NCI-H1105 (cell line): ENCODE measurements at places on chromosomes 13 and 19.

DNA sequence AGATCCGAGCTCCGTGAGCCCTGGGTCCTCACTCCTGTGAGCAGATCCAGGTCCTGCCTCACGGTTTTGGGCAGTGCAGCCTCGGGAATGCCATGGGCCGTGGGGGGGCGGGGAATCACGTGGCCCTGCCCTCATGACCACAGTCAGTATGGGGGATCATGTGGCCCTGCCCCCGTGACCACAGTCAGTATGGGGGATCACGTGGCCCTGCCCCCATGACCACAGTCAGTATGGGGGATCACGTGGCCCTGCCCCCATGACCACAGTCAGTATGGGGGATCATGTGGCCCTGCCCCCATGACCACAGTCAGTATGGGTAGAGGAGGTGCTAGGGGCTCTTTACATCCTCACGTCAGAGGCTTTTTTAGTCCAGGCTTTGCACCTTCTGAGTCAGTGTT, 64.3 kb upstream of the F7 start:
- no peak for DNase-seq

DNA sequence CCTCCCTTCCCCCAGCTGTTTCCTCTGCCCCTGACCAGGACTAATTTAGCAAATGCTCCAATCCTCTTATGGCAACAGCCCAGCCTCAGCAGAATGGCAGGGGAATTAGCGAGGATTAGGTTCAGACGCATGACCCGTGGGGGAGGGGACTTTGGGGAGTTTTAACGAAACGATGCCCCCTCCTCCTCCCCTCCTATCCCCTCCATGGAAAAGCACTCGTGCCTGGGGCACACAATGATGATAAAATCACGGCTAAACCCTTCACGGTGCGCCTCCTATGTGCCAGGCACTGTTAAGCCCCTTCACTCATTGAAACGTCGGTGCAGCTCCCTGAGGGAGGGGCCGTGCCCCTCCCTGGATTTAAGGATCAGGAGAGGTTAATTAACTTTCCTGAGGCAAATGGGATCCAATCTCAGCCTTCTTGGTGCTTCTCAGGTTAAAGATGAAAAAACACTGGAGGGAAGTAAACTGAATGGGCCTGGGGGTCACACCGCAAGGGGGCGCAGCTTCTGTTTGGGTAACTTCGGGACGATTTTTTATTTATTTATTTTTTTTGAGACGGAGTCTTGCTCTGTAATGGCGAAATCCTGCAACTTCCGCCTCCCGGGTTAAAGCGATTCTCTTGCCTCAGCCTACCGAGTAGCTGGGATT, 10.1 kb upstream of the TPRX2 start:
- DNase-seq: no peak

GRCh38 chr13:75661443-75661842, 25.3 kb downstream of the LMO7 start:
- DNase-seq: no peak

DNA sequence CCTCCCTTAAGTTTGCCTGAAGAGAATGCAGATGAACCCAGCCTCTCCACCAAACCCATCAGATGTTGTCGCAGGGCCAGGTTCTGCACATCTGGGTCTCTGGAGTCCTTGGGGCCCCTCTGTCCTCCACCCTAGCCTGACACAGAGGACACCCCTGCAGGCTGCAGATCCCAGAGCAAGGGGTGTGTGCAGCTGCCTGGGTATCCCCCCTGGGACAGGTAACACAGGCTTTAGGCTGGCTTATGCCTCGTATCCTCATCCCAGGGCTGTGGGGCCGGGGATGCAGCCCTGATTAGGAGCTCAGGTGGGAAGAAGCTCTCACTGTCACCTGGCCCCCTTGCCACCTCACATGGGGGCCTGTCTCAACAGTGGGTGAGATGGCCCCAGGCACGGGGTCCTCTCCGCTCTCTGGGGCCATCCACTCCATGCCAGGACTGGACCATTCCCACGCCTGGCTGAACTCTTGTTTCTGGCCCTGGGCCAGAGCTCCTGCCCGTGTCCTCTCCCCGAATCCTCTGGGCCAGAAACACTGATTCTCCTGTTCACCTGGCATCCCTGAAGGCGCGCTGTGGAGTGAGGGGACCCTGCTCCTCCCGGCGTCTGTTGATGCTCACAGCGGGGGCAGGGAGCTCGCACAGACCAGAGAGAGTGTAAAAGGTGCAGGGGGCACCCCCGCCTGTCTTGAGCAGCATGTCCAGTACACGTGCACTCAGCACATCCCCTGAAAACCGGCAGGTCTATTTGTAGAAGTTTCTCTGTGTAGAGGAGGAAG, 38.7 kb upstream of the TPM4 start:
- no peak for DNase-seq

- no peak for DNase-seq
These were observed 117.9 kb downstream of the ITGBL1 start for GRCh38 chr13:101570410-101570809.

DNA sequence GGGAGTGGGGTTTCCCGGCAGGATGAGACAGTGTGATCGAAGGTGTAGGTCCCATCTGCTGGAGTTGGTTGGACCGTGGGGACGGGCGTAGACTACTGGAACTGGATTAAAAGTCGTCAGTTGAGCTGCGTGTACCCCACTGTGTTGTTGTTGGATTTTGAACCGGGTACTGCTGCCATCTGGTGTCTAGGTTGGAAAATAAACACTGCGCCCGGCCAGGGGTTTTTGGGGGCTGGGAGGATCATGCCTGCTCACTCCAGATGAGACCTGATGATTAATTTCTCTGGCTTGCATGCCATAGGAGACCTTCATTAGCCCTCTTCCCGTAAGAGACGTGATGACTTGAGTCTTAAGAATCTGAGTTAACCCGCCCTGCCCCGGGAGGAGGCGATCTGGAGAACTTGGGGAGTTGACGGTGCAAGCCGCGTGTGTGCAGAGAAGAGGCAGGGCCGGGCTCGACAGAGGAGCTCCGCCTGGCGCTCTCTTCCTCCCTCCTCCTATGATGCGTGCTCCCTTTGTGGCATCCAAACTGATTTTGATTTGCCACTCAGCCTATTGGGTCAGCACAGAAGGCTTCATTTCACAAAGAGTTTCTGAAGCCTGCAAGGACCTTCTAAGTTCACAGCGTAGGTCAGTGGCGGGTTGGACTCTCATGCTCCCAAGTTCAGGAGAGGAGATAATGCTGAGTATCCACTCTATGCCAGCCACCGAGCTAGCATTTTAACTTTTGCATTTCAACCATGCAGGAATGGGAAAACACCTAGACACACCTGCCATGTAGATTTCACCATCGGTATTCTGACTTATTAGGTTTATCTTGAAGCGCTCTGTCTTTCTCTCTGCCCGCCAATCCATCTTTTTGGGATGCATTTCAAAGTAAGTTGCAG, 2.7 kb downstream of the UHRF1 start:
- DNase-seq: no peak

DNA sequence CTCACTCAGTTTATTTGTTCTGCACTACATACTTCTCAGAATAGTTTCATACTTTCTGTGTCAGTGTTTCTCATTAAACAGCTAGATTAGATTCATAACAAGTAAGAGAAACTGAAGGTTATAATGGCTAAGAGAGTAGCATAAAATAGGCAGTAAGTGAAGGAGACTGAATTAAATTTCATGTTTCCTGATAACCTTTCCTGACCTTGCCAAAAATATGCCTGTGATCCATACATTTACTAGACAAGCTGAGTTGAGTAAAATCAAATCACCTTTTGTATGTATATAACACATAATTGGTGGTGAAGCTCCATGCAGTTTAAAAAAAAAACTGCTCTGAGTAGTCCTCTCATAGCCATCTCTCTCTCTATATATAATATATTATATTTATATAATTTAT, 545.3 kb upstream of the PCDH20 start:
- DNase-seq: no peak

GRCh38 chr13:63304497-63304896, 1888.8 kb upstream of the PCDH20 start:
- no peak for DNase-seq

DNA sequence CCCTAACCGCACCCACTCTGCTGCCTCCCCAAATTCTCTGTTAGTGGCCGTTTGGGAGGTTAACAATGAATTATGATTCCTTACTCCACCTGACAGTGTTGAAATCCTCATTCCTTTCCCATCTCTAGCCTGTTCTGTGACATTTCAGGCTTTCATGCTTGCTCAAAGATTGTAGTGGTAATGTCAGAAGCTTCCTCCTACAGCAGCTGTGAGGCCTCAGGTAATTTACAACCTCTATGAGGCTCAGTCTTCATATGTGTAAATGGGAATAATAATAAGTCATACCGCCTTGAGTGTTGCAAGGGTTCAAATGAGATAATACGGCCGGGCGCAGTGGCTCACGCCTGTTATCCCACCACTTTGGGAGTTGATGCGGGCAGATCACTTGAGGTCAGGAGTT, 977 bp upstream of the SLC1A5 start:
- DNase-seq: no peak

DNA sequence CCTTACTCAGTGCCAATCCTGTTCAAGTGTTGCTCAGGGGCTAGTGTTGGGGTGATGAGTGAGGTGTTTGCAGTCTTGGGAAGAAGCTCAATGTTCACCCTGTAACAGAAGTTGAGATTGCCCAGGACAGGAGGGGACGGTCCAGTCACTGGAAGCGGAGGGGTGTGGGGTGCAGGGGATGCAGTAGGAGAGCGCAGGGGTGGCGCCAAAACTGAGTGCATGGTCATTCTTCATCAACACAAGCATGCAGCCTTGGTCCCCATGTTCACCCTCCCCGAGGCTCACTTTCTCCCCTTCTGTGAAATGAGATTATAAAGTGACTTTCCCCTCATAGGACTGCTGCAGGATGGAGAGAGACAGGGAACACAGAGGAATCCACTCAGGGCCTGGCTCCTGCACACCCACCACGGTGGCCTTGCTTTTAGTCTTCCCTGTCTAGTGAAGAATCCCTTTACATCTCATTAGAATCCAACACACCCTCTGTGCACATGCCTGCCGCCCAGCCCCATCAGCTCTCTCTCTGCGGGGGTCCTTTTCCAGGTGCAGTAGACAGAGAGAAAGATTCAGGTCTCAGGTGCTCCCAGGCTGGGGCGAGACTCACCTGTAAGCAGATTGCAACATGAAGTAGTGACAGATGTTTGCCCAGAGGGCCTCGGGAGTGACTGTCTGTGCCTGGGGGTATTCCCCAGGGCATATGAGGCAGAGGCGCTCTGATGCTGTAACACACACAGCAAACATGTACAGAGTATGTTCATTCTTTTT, 93.2 kb downstream of the TSHZ3 start:
- no peak for DNase-seq

DNA sequence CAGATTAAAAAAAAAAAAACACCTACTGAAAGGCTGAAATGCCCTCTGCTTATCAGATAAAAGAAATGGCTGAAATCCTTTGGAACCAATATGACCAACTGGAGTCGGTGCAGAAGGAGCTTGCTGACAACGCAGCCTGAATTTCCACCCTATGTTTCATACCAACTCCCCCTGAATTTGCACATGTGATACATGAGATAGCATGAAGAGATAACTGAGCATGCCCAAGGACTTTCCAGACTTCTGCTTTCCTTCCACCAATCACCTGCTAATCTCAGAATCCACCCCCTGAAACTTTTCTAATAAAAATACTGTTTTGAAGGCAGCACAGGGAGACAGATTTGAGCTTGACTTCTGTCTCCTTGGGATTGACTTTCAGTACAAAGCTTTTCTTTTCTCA, 32.2 kb upstream of the WDFY2 start:
- DNase-seq: no peak

DNA sequence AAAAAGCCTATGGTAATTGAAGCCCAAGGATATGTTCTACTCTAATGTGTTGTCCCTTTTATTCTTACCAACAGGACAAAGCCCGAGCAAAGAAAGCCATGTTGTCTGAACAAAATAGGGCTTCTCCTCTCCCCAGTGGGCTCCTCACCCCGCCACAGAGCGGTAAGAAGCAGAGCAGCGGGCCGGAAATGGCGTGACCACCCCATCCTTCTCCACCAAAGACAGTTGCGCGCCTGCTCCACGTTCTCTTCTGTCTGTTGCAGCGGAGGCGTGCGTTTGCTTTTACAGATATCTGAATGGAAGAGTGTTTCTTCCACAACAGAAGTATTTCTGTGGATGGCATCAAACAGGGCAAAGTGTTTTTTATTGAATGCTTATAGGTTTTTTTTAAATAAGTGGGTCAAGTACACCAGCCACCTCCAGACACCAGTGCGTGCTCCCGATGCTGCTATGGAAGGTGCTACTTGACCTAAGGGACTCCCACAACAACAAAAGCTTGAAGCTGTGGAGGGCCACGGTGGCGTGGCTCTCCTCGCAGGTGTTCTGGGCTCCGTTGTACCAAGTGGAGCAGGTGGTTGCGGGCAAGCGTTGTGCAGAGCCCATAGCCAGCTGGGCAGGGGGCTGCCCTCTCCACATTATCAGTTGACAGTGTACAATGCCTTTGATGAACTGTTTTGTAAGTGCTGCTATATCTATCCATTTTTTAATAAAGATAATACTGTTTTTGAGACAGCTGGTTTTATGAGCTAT, 12.0 kb downstream of the CCNE1 start:
- DNase-seq: no peak

GRCh38 chr19:6260376-6260775, 19.4 kb downstream of the MLLT1 start:
- no peak for DNase-seq

- DNase-seq: no peak
These were observed 61.1 kb downstream of the ZNF431 start for GRCh38 chr19:21202865-21203494.

DNA sequence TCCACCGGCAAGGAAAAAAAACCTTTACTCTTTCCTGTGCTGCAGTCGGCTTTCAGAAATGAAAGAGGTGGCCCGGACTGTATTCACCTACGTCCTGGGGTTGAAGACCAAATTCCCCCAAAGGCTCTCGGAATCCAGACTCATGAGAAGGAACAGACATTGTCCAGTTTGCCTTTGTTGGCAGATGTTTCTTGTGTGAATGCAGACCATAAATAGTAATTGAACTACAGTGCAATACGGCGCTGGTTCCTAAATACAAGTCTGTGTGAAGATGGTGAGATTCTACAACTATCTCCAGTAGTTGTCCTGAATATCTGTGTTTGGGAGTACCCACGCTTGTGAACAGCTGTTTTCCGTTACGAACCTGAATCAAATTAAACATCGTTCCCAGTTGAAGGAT, 11.2 kb upstream of the PTOV1 start:
- DNase-seq: no peak

DNA sequence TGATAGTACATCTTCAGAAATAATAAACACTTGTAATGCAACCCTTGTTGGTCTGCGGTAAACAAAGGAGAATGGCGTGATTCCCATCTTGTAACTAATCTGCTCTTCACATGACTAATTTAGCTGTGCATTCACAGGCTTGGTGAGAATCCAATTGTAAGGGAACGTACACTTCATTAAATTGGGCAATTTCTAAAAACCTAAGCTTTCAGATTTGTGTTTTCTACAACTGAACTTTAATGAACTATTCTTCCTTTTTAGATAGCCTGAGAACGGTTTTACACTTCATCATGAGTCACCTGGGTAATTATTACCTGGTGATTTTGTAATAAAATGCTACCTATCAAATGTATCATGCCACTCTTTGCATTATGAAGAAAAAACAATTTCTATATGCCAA, 306.9 kb downstream of the KLF5 start:
- no peak for DNase-seq

- DNase-seq: no peak
These were observed 7.6 kb downstream of the PDE4C start for GRCh38 chr19:18218600-18218999.
